ENCODE measurements at places on chromosomes 3 and 15.
A peak's percentile ranks its signal among the peaks of the same experiment; 100 is the strongest.

DNA sequence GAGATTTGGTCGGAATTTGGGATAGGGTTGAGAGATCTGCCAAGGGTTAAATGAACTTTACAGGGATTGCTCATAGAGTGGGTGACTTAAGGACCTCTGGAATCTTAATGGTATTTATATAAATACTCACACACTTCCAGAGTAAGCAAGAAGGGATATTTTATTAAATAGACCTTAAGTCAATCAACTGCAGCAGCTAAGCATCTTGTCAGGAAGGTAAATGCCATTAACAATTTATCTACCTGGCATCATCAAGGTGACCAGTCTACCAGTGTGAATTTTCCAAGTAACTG, 123.9 kb downstream of the FEZF2 start:
- no peak for DNase-seq

GRCh38 chr3:18775501-18775900, 350.4 kb upstream of the SATB1 start:
- no peak for DNase-seq

DNA sequence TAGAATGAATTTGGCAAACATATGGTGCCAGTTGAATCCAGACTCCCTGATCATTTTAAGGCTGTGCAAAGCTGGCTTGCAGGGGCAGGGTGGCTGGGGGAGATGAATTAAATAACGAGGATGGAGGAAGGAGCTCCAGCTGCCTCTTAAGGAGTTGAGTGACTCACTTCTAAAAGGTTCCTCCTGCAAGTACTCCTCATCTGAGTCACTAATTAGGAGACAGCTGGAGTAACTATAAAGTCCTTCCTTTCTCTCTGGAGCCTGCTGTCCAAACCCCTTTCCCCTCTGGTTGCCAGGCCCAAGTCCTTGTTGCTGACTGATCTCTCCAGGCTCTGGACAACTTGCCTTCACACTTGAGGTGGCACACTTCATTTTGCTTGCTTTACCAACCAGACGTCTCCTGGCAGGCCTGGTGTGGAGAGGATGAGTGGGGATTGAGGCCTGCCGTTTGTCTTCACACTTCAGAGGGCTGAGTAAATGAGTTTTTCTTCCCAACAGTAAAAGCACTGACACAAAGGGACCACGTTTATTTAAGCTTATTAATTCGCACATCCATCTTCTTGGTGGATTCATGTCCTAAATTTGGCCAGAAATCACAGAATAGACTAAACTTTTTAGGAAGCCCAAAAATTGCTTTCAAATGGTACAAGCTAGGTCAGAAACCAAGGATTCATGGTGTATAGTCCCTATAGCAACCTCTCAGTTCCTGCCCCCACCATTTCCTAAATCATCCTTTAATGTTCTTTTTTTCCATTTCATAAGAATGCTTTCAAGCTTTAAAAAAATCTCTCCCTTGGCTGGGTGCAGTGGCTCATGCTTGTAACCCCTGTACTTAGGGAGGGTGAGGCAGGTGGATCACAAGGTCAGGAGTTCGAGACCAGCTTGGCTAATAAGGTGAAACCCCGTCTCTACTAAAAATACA, 90.5 kb upstream of the MYRIP start:
- no peak for DNase-seq

GRCh38 chr3:46909535-46910161, 32.1 kb downstream of the PTH1R start:
- peak; percentile 51 for DNase-seq

All from T-helper 22 cell (primary cell).